ENCODE measurements at places on chromosomes 4 and X.
A peak's percentile ranks its signal among the peaks of the same experiment; 100 is the strongest.

GRCh38 chrX:88072339-88073030 lies 554.9 kb downstream of the KLHL4 start:
- no peak for DNase-seq

DNA sequence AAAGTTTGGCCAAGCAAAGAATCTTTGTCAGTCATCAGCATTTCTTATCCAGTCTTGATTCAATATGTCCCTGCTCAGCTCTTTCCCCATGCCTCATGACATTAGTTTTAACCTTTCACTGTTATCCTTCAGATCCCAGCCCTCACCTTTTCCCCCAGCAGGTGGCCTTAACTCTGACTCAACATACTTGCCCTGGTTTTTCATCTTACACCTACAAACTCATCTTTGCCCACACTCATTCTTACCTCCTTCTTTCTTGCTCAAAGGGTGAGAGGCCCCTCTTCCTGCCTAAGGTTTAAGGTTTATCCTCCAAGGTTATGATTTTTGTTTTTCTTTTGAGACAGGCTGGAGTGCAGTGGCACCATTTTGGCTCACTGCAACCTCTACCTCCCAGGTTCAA lies 10.6 kb upstream of the ANXA5 start:
- DNase-seq, result no peak

- DNase-seq, result no peak
These were observed 144.3 kb upstream of the STX18 start for GRCh38 chr4:4685810-4686795.

GRCh38 chrX:57422289-57422688 lies 135.8 kb downstream of the FAAH2 start:
- no peak for DNase-seq

- no peak for DNase-seq
These were observed 92.5 kb upstream of the VEGFC start for GRCh38 chr4:176885224-176885623.

GRCh38 chr4:20640989-20641388 lies 59.3 kb upstream of the PACRGL start:
- no peak for DNase-seq

- no peak for DNase-seq
These were observed 235.9 kb upstream of the FMR1 start for GRCh38 chrX:147675819-147676218.

DNA sequence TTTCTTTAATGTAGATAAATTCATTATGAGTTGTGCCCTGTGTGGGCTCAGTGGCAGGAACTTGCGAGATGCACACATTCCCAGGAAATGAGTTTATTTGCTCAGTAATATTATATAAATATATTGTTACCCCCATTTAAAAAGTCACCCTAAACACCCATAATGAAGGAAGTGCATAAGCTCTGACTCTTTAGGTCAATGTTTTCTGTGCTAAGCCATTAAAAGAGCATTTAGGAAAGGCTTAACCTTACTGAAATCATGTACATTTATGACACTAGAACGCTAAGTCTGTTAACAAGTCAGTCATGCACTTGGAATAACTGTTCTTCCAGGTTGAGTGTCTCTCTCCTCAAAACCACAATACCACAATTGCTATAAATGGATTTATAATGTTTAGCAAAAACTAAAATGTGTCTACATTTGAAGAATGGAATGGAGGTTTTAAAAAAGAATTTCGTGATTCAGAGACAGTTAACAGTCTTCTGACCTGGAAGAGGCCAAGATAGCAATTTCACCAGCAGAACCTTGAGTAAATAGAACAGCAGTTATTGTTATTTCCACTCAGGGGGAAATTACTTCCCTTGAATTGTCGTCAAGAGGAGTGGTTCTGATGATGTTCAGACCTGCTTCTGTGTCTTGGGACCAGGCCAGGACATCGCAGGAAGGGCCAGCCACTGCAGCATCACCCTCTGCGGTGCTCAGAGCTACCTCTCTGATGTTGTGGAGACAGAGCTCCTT lies 91.1 kb upstream of the VEGFC start:
- peak; percentile 69 for DNase-seq

GRCh38 chr4:38667085-38667893 lies 3.3 kb downstream of the KLF3 start:
- peak; percentile 98 for DNase-seq

GRCh38 chrX:130637591-130637990 lies 235.8 kb downstream of the RBMX2 start:
- peak; percentile 5 for DNase-seq

DNA sequence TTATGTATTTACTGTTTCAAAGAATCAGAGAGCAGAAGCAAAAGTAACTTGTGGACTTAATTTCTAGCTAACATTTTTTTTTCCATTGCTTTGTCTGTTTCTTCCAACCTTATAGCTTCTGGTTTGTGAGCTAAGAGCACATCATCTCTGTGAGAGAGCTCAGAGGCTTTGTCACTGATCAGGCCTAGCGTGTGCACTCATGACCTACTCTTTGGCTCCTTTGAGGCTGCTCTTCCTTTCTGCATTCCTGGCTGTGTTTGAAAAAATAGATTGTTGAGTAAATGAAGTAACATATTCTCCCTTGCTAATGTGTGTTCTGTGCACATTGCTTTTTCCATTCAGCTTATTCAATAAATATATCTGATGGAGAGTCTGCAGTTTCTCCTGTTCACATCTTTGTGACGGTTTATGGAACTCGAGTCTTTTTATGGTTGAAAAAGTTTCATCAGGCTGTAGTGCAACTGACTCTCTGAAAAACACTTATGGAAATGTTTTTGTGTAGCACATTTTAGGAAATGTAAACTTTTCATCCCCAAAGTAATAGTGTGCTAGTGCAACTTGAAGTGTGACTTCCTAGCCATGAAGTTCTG lies 133.0 kb downstream of the RAPGEF2 start:
- DNase-seq, result peak; percentile 27

DNA sequence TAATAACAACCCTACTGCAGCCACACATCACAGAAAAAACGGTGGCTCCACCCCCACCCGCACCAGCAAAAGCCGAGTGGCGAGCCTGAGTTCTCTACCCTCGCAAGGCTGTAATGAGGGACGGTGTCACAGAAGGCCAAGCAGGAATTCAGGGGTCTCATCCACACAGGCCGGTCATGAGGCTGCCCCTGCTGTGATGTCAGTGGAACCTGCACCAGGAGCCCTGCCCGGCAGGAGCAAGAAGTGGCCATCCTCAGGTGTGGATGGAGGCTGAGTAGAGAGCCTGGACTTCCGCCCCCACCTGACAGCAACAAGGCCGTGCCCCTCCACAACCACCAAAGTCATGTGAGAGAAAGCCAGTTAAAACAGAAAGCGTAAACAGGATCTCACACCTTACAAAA lies 20.6 kb downstream of the LYAR start:
- DNase-seq, result no peak

DNA sequence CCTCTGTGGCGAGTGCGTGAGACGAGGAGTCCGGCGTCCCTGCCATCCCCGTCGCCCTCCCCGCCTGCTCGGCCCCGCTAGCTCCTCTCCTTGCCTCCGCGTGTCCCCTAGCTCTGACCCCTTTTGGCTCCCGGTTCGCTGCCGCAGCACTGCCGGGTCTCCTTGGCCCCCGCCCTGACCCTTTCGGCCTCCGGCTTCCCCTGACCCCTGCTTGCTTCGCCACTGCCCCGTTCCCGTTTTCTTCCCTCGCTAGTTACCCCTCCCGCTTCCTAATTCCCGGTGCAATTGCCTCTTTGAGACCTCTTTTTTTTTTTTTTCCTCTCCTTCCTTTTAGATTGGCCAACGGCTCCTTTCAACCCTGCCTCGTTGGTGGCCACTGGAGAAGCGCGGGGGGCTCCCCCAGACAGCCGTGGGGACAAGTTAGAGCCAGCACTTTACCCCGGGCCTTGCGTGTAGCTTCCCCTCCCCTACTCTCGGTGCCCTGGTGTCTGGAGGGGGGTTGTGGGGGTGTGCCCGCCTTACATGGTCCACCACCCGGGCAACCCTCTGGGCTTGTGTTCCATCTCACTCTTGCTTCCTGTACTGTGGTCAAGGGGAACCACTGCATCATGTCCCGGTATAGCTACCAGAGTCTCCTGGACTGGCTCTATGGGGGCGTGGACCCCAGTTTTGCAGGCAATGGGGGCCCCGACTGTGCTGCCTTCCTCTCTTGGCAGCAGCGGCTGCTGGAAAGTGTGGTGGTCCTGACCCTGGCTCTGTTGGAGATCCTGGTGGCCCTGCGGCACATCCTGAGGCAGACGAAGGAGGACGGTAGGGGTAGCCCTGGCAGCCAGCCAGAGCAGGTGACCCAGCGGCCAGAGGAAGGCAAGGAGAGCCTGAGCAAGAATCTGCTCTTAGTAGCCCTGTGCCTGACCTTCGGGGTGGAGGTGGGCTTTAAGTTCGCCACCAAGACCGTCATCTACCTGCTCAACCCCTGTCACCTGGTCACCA lies 548 bp downstream of the TMEM164 start:
- DNase-seq, result no peak

DNA sequence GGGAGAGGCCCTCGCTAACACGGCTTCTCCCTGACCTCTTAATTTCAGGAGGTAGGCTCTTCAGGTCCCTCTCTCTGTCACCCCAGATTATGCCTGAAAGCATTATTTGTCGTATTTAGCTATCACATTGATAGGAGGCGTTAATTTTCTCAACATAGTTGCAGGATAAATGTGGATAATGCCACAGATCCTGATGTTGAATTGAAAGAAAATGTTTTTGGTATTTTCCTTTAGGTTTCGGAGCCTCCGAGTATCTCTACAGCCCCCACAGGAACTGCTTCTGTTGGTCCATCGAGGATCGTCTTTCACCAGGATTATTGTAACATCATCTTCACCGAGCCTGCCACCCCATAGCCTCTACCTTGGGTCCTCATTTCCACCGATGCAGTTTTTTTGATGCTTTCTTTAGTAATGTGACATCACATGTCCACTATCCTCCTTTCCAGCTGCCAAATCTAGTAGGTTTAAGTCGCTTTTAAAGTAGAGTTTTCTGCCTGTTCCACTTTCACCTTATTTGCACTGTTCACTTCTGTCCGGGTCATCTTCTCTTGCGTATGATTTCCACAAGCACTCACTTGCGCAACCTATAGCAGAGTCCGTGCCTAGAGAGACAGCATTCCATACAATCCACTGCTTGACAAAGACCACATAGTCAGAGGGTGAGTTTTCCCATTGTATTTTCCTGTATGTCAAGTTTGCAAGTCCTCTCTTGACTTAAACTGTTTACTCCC lies 665 bp downstream of the TIGD2 start:
- peak; percentile 86 for DNase-seq

DNA sequence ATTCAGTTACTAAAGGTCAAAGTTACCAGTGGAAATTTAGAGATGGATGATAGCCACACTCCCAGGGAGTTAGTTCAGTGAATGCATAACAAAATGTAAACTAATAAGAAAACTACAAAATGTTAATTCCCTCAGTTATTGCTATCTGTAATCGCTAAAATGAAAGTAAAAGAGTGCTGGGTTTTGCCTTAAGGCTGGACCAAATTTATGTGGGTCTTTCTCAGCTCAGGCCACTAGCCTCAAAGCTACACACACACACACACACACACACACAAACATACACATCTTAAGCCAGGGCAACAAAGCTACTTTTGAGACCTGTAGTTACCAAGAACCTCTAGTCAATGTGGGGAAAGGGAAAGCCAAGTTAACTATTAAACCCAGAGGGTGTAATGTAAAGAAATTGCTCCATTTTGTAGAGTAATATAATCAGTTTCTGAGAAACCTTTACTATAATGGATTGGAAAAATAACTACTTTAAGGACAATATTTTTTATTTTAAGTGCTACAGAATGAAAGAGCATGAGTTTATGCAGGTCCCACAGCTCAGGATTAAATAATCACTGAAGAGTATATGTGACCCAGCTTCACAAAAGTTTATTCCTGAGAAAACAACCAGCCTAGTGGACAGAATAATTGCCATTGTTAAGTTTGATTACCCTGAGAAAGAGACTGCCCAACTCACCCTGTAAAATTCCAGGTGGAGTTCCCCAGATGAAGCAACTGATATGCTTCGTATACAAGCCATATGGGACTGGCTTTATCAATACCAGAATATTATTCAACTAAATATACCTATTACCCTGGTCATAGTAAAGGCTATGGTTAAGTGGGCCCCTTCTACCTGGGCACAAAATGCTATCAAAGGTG lies 8.9 kb upstream of the UGT2A3 start:
- no peak for DNase-seq

GRCh38 chr4:47135210-47135609 lies 103.8 kb downstream of the GABRB1 start:
- no peak for DNase-seq

- no peak for DNase-seq
These were observed 19.3 kb upstream of the DUSP9 start for GRCh38 chrX:153627675-153628111.

DNA sequence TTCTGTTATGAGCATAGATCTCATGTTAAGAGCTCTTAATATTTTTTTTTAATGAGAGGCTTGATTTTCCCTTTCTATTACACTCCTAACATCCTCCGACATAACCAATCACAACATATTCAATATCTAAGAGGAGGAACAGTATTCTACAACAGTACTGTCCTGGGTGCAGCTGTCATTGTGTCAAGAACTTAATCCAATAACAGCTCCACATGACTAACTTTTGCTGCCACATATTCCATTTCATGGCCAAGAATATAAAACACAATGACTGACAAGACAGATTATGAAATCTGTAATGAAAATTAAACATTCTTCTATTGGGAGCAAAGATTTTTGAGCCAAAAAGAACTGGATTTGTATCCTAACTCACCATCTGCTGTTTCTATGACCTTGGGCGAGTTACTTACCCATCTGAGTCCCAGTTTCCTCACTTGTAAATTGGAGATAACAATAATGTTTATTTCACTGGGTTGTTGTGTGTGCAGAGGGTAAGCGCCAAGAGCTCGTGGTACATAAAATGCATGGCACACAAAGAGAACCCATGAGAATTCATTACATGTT lies 405.6 kb downstream of the SPRY1 start:
- DNase-seq, result no peak

DNA sequence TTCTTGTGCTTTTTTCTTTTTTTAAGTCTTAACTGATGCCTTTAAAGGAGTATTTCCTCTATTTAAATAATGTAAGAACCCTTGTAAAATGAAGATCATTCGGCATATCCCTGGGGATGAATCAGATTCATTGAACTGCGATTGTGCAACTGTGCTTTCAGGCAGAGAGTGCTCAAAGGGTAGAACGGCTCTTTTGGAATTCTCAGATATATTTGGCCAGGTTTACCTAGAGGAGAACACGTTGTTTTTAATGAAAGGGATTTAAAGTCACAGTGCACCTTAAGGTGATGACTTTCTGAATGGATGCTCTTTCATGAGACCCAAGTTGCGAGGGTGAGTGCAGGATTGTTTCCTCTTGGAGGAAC lies 51.6 kb upstream of the ELOVL6 start:
- no peak for DNase-seq

- no peak for DNase-seq
These were observed 773 bp downstream of the SNCA start for GRCh38 chr4:89836031-89836745.

DNA sequence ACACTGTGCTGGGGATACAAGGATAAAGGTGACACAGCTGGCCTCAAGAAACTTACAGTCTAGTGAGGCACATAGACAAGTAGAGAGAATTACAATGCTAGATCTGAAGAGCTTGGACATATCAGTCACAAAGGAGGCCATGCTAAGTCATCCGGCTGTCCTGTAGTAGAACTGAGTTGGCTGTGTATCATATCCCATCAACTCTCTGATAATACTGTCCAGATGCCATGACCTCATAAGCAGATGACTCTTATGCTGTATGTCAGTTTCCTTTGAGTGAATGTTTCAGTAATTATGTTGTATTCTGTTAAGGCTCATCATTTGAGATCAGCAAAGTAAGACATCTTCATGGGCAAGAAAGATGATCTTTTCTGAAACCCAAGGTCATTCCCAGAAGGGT lies 442.9 kb downstream of the MID1IP1 start:
- no peak for DNase-seq

- DNase-seq, result no peak
These were observed 486.6 kb downstream of the FAT4 start for GRCh38 chr4:125801373-125801772.

- peak; percentile 89 for DNase-seq
These were observed 172.7 kb downstream of the NHS start for GRCh38 chrX:17547658-17548057.

Data from brain microvascular endothelial cell (primary cell).